ENCODE measurements at places on chromosomes 2 and 18.
A peak's percentile ranks its signal among the peaks of the same experiment; 100 is the strongest.

DNA sequence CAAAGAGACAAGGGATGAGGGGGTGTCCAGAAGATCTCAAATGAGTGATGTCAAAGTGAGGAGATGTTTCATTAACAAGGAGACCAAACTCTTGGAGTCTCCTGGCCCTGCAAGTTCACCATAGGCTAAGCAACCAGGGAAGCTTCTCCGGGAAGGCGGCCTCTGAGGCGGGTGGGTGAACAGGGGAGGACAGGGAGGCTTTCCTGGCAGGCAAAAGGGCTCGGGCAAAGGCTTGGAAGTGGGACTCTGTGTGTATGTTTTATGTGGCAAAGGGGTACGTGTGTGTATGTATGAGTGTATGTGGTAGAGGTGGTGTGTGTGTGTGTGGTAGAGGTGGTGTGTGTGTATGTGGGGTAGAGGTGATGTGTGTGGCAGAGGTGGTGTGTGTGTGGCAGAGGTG is 163.9 kb downstream of the DYSF start:
- DNase-seq: no peak

DNA sequence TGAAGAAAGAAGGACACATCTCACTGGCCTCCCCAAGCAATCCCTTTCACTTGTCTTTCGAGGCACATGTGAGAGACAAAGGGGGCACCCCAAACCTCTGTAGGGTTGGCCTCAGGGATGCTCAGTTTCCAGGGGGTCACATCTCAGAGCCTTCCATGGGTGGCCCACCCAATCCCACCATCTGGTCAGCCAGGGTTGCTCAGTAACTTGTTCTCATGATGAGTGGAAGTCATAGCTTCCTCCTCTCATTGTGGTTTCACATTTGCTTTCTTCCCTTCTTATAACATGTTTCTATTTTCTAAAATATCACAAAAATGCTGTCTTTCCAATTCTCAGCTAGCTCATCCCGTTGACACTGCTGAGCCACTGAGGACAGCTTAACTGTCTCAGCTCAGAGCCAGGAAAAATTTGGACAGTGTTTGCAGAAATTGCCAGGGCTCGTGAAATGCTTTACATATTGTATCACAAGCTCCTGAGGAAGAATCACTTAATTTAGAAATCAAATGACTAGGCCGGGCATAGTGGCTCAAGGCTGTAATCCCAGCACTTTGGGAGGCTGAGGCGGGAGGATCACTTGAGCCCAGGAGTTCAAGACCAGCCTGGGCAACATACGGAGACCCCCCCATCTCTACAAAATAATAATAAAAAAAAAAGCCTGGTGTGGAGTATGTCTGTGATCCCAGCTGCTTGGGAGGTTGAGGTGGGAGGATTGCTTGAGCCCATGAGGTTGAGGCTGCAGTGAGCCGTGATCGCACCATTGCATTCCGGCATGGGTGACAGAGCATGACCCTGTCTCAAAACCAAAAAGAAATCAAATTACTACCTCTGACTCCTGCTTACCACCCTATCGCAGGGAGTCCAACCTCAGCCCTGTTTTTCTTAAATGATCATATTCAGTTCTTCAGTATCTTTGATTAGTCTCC is 129.3 kb downstream of the PRKCE start:
- DNase-seq: no peak

- DNase-seq: no peak
Observed at GRCh38 chr18:41887100-41887499, 67.9 kb upstream of the PIK3C3 start.

- no peak for DNase-seq
Observed at GRCh38 chr2:231671270-231672050, 36.9 kb upstream of the PTMA start.

GRCh38 chr2:206064077-206064476 is 21.9 kb downstream of the INO80D start:
- DNase-seq: no peak

DNA sequence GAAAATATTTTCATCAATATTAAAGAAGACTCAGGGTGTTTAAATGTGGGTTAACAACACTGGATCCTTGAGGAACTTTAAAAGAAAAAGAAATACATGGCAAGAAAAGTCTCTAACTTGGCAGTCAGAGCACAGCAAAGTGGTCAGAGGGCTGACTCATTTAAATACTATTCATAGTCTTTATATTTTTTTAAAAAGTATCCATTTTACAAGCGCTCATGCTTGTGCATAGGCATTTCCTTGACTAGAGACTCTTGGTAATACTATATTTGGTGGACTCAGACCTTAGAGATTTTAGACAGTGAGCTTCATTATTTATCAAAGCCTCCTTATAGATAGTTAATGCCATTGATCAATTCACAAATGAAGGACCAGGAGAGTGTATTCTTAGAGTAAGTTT is 110.2 kb downstream of the ABCA12 start:
- DNase-seq: no peak

- no peak for DNase-seq
Observed at GRCh38 chr2:151175864-151176263, 85.8 kb downstream of the RBM43 start.

DNA sequence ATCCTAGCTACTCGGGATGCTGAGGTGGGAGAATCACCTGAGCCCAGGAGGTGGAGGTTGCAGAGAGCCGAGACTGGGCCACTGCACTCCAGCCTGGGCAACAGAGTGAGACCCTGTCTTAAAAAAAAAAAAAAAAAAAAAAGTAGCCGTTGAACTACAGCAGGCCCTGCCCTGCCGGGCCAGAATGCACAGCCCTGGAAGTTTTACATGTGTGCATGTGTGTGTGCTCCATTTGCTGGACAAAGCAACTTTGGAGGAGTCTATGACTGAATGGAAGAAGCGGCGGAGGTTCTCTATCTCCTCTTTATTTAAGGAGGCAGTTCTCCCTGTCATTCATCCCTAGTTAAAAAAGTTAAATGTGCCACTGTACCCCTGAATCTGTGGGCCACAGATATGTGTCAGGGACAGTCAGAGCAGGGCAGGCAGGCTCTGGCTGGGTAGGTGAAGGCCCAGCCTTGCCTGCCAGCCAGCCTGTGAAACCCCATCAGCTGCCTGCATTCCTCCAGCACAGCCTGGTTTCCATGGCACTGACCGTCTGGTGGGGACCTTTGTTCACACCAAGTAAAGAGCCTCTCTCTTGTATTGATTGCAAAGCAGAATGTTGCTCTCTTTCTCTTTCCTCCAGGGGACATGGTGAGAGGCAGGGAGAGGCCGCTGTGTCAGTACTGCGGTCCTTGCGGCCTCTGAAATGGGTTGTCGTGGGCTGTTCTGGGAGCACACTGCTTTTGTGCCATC is 10.9 kb downstream of the LIPG start:
- no peak for DNase-seq

DNA sequence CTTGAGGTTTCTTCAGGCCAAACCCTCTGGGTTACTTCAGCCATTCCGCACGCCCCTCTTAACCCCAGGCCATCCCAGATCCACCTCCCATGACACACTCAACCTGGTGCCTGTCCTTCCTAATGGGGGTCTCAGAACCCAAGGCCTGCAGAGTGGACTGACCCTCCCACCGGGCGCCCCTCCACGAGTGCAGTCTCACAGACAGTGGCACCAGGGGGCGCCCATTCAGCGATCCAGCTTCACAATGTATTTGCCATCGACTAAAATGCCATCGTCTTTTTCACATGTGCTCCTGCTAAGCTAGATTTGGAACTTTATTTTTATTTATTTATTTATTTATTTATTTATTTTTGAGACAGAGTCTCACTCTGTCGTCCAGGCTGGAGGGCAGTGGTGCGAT is 38.5 kb downstream of the INPP5D start:
- no peak for DNase-seq

- DNase-seq: no peak
Observed at GRCh38 chr2:43303889-43304288, 77.5 kb upstream of the ZFP36L2 start.

GRCh38 chr2:224357098-224357901 is 44.6 kb downstream of the FAM124B start:
- DNase-seq: no peak

GRCh38 chr2:223044092-223044836 is 7.7 kb upstream of the KCNE4 start:
- no peak for DNase-seq

GRCh38 chr18:63137999-63138435 is 181.6 kb downstream of the BCL2 start:
- DNase-seq: peak; percentile 36

- no peak for DNase-seq
Observed at GRCh38 chr18:24381126-24381525, 16.5 kb downstream of the OSBPL1A start.

- DNase-seq: no peak
Observed at GRCh38 chr2:107986278-107987217, at the start of gene SLC5A7. TSS of gene SLC5A7 (plus strand) at chr2:107986524. CDS start at chr2:107988156, 1,632 bp downstream.

DNA sequence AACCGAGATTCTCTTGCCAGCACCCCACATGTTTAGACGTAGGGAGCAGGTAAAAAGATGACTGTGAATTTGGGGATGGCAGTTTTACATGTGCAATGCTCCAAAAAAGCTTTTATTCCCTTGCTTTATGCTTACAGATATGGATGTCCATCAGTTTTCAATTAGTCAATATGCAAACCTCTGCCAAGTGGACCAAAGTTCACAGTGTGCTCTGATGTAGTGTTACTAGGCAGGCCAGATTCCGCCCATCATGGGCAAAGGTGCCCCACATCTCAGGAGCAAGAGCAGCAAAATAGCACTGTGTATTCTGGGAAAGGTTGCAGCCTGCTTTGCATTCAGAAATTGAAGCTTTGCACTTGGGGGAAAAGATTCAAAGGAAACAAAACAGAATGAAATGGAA is 329.7 kb upstream of the ZEB2 start:
- no peak for DNase-seq

- no peak for DNase-seq
Observed at GRCh38 chr2:216572582-216573578, 60.3 kb upstream of the IGFBP2 start.

DNA sequence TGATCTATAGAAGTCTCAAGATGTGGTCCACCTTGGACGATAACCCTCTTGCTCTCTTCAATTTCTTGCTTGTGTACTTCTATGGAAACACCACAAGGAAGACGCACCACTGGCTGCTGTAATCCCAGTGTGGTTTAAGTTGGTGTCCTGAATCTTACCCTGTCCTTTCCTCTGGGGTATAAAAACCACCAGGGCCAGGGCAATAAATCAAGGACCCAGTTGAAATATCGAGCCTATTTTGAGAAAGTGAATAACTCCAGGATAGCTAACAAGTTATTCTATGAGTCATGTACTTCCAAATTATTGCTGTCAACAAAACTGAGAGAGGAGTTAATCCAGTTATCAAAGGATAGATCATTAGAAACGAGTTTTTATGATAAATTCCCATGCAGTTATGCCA is 137.0 kb downstream of the RND3 start:
- no peak for DNase-seq

- DNase-seq: no peak
Observed at GRCh38 chr2:19810637-19811036, 91.1 kb downstream of the TTC32 start.

DNA sequence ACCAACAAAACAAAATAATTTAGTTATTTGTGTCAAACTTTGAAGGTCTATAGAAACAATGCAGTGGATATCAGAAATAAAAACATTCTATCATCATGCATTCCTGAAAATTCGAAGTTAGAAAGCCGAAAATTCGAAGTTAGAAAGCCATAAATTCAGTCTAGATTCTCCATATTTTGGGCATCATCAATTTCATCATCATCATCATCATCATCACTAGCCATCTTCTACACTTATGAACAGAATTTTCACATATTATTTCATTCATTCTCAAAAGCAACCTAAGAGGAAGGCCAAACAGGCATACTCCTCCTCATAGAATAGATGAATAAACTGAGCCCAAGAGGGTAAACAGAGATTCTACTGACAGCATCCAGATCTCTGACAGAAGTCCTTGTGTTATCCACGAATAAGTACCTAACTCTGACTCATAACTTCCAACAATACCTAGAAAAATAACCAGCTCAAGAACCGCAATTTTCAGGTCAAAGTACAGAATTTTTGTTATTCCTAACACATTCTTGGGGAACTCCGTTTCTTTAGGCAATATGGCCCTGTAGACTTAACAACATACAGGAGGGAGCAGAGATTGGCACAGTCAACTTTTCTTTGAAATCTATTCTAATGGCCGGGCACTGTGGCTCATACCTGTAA is 84.7 kb downstream of the TCF4 start:
- DNase-seq: no peak

DNA sequence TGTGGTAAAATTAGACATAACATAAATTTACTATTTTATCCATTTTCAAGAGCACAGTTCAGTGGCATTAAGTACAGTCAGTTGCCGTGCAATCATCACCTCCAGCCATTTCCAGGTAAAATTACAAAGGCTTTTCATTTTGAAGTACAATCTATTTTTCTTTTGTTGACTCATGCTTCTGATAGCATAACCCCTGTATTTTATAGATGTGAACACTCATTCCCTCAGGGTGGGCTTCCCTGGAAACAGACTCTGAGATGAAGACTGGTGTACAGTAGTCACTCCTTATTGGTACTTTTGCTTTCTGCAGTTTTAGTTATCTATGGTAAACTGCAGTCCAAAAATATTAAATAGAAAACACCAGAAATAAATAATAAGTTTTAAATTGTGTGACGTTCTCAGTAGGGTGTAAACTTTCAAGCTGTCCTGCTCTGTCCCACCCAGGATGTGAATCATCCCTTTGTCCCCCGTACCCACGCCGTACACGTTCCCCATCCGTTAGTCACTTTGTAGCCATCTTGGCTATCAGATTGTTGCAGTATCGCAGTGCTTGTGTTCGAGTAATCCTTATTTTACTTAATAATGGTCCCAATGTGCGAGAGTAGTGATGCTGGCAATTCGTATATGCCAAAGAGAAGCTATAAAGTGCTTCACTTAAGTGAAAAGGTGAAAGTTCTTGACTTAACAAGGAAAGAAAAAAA is 41.1 kb upstream of the NAB1 start:
- DNase-seq: no peak

- no peak for DNase-seq
Observed at GRCh38 chr2:165402162-165402561, 67.3 kb upstream of the CSRNP3 start.

- DNase-seq: no peak
Observed at GRCh38 chr2:189726271-189726670, 36.3 kb downstream of the OSGEPL1 start.

DNA sequence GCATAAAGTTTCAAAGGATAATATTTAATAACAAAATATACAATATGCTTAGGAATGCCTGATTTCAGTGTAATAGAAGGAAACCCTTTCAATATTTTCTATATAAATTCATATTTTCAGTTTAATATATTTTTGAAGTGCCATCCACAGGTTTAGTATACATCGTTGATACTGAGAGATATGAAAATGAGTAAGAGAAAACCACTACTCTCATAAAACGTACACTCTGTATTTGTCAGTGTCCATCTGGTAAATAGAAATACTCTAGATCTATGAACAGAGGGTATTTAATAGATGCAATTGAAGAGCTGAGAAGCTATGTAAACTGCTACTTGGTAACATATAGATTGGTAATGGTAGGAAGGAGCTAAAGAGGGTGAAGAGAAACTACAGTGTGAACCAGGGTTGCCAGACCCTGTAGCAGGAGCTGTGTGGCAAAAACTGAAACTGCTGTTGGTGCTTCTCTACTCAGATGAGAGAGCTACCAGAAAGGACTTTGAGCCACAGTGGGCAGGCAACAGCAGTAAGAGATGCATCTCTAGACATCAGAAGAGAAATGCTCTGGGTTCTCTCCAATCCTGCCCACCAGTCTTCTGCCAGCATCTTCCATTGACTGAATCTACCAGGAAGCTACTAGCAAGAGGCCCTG is 187.4 kb downstream of the CCDC102B start:
- no peak for DNase-seq

Measured in stimulated activated CD4-positive, alpha-beta T cell treated with anti-CD3 and anti-CD28 coated beads, Interleukin-15, amount 100 ng/mL, for 1 hour (primary cell).